Stimulated activated naive B cell treated with anti-CD40 and anti-IgM and Interleukin-4, amounts not matched to agents 10 μg/mL and 1 μg/mL and 100 μg/mL, for 72 hours (primary cell): ENCODE measurements at places on chromosomes 5 and 9.
A peak's percentile ranks its signal among the peaks of the same experiment; 100 is the strongest.

- no peak for DNase-seq
Observed at GRCh38 chr5:178439493-178440180, 150.6 kb downstream of the COL23A1 start.

DNA sequence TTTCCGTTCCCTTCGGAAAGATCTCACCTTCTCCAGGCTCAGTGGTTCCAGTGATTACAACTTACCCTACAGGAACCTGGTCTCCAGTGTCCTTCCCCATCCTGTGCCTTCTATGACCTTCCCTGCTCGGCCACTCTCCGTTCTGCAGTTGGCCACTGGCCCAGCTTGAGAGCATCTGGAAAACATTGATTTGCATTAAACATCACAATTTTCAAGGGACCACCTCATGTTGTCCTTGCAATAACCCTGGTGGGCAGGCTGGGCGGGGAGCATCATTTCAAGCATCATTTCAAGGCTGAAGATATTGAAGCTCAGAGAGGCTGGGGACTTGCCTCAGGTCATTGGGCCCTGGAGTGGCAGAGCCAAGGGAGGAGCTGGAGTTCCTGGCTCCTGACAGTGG lies 177.4 kb downstream of the SEC61B start:
- DNase-seq = no peak

- DNase-seq = no peak
Observed at GRCh38 chr9:16864649-16865434, 5.6 kb downstream of the BNC2 start.

GRCh38 chr5:132473019-132473531 lies 17.5 kb downstream of the IRF1 start:
- peak; percentile 41 for DNase-seq

DNA sequence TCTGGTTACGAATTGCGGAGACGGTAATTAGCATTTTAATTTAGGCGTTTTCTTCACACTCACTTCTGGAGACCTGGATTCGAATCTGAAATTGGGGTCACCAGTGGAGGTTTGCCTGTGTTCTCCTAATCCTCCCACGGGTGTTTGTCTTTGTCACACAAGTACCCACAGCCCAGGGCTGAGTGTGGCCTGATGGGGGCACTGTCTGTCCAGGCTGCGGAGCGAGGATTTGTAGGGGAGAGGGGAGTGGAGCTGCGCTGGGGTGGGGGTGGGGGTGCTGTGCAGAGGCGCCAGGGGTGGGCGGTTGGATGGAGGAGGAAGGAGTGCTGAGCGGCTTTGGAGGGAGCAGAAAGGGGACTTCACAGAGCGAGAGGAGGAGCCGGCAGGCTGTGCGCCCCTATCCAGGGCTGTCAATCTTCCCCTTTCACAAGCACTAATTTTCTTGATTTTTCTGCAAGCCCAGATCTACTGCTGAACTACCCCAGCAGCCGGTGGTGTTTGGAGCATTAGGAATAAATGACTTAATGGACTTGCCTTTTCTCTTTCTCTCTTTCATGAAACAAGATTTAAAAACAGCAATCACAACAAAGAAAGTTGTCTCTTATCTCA lies 53.1 kb downstream of the TSPAN17 start:
- no peak for DNase-seq

DNA sequence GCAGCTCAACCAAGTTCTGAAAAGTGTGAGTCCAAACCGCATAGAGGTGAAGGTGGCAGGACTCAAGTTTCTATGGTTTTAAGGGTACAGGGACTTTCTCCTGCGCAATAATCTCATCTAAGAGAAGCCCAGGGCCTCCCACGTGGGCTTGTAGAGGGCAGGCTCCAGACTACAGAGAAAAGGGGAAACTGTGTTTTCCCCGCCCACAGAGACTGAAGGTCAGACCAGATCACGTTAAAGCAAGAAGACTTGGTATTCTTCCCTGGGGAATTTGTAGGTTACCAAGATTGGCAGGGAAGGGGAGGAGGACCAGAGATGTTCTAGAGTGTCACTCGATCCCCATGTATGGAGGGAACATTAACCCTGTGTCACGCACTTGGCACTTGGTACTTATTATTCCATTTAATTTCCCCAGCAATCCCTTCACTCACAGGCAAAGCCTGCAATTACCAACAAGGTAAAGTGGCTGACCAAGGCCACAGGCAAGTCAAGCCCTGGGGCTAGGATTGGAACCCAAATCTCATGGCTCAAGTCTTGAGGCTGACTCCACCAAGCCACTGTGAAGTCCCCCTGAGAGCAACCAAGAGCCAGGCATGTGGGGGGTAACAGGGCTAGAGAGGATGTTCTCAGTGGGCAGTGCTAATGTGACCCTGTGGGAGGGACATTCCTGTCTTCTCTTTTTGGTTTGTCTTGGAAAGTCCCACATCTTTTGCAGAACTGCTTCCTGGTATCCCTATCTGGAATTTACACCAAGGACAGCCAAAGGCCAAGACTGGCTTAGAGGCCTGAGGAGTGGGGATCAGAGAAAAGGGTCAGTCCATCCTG lies 18.3 kb upstream of the NEK6 start:
- DNase-seq = peak; percentile 86

DNA sequence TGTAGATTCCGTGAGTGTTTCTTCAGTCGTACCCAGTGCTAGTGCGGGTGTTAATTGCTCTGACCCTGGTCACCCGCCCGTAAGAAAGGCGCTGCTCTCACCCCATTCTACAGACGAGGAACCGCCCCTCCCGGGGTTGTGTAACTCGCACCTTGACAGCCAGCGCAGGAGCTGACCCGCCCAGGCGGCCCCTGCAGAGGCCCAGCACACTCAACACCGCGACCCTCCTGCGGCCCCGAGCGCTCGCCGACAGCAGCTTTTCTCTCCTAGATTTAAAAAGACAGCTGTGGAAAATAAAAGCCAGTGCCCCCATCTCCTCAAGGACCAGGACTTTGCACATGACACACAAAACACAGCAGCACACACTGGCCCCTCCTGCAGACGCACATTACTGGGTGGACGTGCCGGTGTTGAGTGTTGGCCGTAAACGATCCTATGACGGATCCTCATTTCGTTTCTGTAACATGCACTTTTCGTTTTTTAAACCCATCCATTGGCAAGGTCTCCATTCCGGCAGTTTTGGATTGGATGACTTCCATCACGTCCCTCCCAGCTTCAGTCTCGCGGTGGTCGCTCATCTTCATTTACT lies 22.9 kb downstream of the OR2V2 start:
- no peak for DNase-seq

DNA sequence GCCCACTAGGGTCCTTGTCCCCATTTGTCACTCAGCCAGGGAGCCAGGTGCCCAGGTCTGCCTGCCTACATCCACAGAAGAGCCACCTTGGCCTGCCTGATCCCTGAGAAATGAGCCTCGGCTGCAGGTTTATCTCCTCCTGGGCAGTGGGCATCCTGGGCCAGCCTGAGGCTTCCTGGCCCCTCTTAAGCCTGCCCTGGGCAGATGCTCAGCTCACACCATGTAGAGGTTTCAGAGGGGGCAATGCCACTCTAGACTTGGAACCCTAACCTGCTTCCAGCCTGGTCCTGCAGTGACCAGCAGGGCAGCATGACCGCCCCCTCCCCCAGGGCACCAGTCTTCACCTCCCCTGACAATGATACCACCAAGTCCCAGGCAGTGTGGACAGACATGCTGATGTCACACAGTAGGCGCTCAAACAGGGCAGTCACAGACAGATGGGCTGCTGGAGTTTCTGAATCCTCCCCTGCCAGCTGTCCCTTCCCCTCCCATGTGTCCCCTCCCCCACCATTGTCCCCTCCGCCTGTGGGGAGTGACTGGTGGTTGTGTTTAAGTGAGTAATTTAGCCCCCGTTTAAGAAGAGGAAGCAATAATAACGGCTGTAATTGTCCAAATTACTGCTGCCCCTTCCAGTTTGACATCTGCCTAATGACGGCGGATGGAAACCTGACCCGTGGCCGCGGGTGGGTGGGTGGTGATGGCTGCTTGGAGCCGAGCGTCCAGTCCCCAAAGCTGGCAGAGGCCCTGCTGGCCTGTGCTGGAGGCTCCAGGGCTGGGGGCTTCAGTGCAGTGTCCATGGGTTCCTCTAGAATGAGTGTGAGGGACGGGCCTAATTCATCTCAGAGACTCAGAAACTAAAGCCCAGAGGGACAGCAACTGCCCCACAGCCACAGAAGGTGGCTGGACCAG lies 147.7 kb downstream of the BARX1 start:
- no peak for DNase-seq

- DNase-seq = peak; percentile 61
Observed at GRCh38 chr5:150489360-150490295, 18.3 kb upstream of the NDST1 start.

GRCh38 chr5:78016863-78017529 lies 240.9 kb upstream of the TBCA start:
- no peak for DNase-seq

GRCh38 chr5:66897356-66897755 lies 299.2 kb downstream of the CD180 start:
- DNase-seq = no peak

- DNase-seq = no peak
Observed at GRCh38 chr9:127541865-127542264, 70.2 kb upstream of the STXBP1 start.

DNA sequence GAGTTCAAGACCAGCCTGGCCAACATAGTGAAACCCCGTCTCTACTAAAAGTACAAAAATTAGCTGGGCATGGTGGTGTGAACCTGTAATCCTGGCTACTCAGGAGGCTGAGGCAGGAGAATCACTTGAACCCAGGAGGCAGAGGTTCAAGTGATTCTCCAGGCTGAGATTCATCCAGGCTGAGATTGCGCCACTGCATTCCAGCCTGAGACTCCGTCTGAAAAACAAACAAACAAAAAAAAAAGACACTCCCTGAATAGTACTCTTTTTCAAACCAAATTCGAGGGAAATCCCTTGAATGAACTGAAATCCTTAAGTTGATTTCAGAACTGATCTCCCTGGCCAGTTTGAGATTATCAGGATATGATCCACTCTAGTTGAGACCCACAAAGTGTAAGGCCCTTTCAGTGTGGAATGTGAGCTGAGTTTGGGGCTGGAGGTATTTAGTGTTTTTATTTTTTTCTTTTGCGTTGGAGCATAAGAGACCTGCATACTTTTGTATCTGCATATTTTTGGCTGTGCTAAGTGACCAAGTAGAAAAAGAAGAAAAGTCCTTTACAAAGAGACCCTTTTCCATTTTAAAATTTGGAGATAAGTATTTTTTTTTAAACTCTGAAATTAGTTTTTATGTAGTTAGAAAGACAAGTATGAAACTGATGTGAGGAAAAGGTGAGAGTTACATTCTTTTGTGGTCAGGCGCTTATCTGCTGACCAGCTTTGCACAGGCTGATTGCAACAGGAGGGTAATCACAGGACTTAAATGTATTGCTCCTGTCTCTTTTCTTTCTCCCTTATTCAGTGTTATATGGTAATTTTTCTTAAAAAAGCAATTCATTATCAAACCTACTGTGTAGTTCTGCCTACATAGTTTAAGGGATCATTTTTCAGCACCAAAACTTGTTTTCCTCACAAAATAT lies 42.9 kb downstream of the TMEFF1 start:
- no peak for DNase-seq

GRCh38 chr5:78768781-78769380 lies 120.3 kb upstream of the LHFPL2 start:
- DNase-seq = no peak

DNA sequence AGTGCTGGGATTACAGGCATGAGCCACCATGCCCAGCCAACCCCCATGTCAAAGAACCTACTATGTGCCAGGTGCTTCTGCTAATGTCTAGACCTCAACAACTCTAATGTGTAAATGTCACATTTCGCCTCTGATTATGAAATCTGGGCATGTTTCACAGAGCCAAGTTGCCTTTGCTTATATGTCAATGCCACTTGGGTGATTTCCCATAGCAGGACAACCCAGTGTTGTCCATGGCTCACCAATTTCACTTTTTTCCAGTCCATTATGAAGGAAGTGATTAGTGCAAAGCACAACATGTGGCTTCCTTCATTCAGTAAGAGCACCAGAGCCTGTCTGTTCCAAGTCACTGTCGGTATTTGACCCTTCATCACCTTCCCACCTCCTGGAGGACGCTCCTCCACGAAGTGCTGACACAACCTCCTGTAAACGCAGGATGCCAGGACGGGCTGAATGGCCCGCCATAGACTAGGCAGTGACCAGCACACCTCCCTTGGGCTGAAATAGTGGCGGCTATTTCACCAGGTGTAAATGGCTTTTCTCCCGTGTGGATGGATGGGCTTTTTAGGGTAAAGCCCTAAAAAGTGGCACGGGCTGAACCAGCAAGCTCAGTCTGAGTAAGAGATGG lies 962 bp upstream of the PKN3 start:
- no peak for DNase-seq

- DNase-seq = no peak
Observed at GRCh38 chr5:145739843-145740242, 95.3 kb downstream of the PRELID2 start.

DNA sequence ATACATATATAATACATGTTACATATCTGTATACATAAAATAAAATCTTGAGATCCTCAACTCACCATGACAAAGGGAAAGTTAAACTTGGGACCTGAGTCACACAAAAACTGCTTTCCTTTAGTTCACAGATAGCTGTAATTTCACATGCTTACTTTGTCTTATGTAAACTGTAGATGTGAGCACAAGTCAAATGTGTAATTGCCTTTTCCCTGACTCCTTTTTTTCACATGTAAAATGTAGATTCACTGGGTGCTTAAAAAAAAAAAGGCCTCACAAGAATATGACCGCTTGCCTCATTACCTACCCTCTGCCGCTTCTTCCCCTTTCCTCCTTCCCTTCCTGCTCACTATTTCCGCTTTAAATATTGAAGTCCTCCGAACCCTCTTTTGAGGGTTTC lies 21.9 kb upstream of the FAM169A start:
- no peak for DNase-seq

- no peak for DNase-seq
Observed at GRCh38 chr9:119938871-119939270, 569.6 kb upstream of the BRINP1 start.

- no peak for DNase-seq
Observed at GRCh38 chr9:79973627-79974026, 401.9 kb downstream of the TLE4 start.

GRCh38 chr5:108421713-108422112 lies 39.8 kb upstream of the FBXL17 start:
- DNase-seq = no peak

DNA sequence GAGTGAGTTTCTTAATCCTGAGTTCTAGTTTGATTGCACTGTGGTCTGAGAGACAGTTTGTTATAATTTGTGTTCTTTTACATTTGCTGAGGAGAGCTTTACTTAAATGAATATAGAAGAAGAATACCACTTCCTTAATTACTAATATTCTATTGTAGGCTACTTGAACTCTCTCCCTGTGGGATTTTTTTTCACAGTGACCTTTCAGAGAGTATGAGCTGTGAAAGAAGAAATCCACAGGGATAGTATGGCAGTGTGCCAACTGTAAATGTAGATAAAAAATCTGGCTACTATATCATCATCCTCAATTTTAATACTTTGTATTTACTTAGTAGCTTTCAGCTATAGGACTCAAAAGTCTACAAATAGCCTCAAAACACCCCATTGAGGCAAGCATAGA lies 67.3 kb downstream of the COMMD10 start:
- DNase-seq = no peak

- DNase-seq = no peak
Observed at GRCh38 chr5:45694971-45695803, 993 bp downstream of the HCN1 start.
